ENCODE measurements at places on chromosomes 5 and 9.

DNA sequence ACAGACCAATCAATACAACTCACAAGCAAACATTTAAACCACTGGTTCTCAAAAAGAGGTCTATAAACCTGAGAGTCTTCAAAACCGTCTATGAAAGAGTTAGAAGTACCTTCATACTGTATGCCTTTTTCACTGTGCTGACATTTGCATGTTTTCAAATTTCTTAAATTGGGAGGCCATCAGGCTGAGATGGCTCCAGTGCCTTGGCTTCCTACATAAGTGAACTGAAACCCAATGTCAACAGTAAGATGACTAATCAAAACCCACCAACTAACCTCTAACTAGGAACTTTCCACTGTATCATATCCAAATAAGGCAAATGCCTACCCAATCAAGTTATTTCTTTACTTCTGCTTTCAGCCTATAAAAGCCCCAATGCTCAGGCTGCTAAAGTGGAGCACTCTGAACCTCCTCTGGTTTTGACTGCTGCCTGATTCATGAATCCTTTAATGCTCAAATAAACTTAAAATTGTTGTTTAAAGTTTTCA, 35.1 kb downstream of the FAM13B start:
- DNase-seq, result no peak

DNA sequence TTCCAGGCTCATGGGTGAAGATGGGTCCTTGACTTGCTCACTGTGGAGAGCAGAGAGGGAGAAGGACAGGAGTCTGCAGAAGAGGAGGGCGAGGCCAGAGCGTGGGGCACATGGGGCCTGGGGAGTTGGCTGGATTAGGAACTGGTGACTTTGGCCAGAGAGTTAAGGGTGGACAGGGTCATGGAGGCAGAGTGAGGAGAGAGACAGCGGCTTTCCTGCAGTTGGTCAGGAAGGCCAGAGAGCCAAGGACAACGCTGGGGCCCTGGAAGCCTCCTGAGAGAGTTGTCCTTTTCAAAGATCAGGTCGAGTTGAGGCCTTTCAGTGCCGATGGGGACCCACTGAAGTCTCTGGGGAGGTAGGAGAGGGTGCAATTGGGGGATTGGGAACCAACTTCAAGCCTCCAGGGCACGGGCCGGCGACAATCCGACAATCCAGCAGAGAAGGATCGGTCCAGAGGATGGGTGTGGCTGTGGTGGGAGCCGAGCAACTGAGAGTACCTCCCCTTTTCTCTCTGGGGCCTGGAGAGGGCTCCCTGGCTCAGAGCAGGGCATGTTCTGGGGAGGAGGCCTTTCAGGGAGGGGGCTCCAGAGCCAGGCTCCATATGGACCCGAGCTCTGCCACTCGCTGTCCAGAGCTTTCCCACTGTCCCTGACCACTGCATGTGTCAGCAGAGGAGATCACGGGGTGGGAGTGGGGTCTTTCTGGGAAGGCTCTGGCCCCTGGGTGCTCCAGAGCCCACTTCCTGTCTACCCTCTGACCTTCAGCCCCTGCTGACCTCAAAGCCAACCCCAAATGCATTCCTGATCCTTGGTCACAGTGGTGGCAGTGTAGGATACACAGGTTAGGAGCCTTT, 7.5 kb upstream of the PHYHD1 start:
- no peak for DNase-seq

DNA sequence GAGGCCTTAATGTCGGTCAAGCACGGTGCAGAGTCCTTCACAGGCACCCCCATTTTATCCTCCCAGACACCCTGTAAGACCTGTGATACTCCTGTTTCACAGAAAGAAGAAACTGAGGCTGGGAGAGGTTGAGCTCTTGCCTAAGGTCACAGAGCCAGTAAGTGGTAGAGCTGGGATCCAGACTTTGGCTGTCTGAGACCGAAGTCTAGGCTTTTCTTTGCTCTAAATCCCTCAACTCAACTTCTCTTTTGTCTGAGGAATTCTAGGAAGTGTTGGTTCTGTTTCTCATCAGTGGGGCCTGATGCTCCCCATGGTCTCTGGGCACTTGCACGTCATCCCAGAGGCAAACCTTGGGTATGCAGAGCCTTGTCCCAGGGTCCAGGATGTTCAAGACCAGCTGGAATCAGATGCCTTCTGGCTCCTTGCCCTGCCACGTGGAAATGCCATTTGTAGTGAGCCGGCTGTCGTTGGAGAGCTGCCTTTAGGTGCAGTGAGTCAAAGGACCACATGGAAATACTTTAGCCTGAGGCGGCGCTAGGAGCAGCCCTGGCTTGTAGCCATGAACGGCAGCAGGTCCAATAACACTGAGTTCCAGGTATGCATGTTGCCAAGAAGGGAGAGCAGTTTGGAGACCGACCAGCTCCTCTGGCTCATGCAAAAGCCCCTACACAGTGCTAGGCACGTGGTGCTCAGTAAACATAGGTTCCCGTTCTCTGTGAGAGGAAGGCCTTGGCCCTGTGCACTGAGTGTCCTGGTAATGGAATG, 9.2 kb downstream of the DCANP1 start:
- no peak for DNase-seq

- no peak for DNase-seq
Measured at GRCh38 chr9:128142061-128142460, 7.2 kb upstream of the LCN2 start.

DNA sequence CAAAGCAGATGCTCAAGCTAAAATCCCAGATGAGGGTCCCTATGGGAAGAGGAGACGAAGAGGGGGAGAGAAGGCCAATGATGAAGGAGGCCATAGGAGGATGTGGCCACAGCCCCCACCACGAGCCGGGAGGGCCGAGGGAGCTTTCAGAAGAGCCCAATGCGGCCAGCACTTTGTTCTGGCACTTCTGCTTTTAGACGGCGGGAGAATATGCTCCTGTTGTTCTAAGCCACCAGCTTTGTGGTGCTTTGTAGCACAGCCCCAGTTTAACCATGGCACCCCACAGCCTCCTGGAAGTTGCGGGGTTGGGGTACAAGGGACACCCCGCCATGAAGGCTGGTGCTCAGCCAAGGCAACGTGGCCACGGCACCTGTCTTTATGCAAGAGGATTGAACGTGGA, 33.4 kb downstream of the LPCAT1 start:
- no peak for DNase-seq

- DNase-seq, result no peak
Measured at GRCh38 chr5:14439087-14439871, 142.3 kb upstream of the OTULINL start.

- DNase-seq, result no peak
Measured at GRCh38 chr5:125655156-125655555, 768.1 kb upstream of the GRAMD2B start.

GRCh38 chr5:66639037-66639436, 42.8 kb downstream of the MAST4 start:
- no peak for DNase-seq

DNA sequence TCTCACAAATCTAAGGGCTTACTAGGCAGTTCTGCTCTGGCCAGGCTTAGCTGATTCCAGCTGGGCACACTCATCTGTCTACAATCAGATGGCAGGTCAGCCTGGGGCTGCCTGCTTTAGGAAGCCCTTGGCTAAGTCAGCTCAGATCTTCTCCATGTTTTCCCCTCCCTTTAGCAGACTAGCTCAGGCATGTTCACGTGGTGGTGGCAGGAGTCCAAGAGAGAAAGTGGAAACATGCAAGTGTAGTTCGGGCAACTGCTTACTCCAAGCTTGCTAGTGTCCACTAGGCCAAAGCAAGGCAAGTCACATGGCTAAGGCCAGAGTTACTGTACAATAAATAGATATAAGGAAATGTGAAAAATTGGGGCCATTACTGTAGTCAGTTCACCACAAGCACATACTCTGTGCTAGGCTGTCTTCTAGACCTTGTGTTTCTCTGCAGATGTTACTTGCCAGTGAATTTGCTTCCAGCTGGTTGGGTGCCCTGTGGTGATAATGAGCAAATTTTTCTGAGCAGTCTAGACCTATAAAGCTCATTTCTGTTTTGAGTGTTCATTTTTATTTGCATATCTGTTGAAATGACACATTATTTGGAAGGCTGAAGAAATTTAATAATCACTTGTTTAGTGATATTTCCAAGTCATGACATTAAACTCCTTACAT, 38.3 kb downstream of the RECK start:
- DNase-seq, result no peak

DNA sequence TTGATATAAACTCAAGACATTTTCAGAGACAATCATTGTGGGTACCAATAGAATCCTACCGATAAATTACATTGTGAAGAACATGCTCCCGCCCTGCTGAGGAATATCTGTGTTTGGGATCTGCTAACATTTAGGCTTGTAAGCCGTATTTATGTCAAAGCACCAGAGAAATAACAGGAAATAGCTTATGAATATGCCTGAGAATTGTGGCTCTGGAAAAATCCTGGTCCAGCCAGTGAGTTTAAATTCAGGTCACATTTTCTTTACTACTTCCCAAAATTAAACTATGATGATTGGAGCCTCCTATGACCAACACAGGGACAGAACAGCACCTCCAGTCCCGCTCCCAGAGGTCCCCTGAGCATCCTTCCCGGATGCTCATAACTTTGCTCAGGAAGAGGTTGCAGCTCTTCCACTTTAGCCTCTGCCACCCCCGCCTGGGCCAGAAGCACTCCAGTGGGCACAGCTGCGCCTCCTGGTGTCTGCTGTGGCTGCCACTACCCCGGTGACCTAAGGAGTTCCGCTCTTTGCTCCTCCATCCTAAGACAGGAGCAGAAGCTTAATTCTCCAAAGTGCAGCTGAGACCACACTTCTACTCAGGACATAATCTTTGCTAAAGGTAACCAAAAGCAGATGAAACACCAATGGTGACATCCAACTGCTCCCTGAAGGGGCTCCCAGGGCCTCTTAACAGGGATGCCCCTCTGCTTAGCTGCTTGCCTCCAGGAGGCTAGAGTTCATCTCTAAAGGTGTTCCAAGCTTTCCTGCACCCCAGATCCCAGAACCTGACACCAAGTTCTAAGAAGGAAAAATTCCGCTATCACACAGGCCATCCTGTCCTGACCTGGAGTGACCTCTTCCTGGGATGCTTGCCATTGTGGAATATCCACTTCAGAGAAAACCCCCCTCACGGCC, 58.8 kb downstream of the SLC1A1 start:
- DNase-seq, result peak; percentile 16

- DNase-seq, result no peak
Measured at GRCh38 chr5:141241496-141241895, 3.7 kb upstream of the PCDHB15 start.
